Sigmoid colon (tissue), 7 donors: ENCODE measurements at places on chromosomes 7 and 10. TPM values are rescaled to one million over a fixed set of nuclear protein-coding genes. Genes with fewer than 3 reads are reported as not detected.

Gene HKDC1
- total RNA-seq = not detected

Gene NUB1
- 49.8 TPM for total RNA-seq

Gene UCN3
- not detected for total RNA-seq

Gene PDK4
- 1,066 TPM for total RNA-seq

Gene PGAM2
- total RNA-seq = 1.4 TPM

Gene GIMAP4
- 21.4 TPM for total RNA-seq

Gene EIF5AL1
- total RNA-seq = 0.16 TPM

Gene PLXNA4
- total RNA-seq = 3.9 TPM

Gene SEC31B
- 19.4 TPM for total RNA-seq

Gene ZNF33B
- total RNA-seq = 14.8 TPM

Gene SHTN1
- 4.1 TPM for total RNA-seq

Gene GNB2
- total RNA-seq = 163 TPM
